ENCODE measurements at places on chromosomes 5 and 9.

GRCh38 chr9:20610591-20610990 lies 11.7 kb downstream of the MLLT3 start:
- no peaks in the 10 kb centered on the region for H3K36me3 ChIP-seq
- H3K4me3 ChIP-seq, result no peak overlapping the region
- H3K27me3 ChIP-seq, result no peaks in the 10 kb centered on the region
- DNase-seq, result no peak
- peaks cover 17% of the 10 kb centered on the region for H3K4me1 ChIP-seq
- H3K27ac ChIP-seq, result no peak overlapping the region

- no peaks in the 10 kb centered on the region for H3K36me3 ChIP-seq
- DNase-seq, result no peak
- H3K27me3 ChIP-seq, result no peaks in the 10 kb centered on the region
Measured at GRCh38 chr5:95620870-95621838, 1.3 kb downstream of the GPR150 start.

GRCh38 chr5:34687269-34688011 lies 31.3 kb downstream of the RAI14 start:
- H3K4me1 ChIP-seq, result peaks cover 32% of the 10 kb centered on the region
- H3K27me3 ChIP-seq, result no peaks in the 10 kb centered on the region
- no peak for DNase-seq
- no peaks in the 10 kb centered on the region for H3K36me3 ChIP-seq
- H3K27ac ChIP-seq, result peak overlapping the region; percentile 12

GRCh38 chr9:29212397-29213387 lies 1639.4 kb upstream of the C9orf72 start:
- peaks cover 16% of the 10 kb centered on the region for H3K4me1 ChIP-seq
- H3K4me3 ChIP-seq, result peak overlapping the region; percentile 40
- DNase-seq, result no peak
- no peak overlapping the region for H3K27ac ChIP-seq
- no peaks in the 10 kb centered on the region for H3K27me3 ChIP-seq
